ENCODE measurements at places on chromosomes 2 and 18. TPM values are rescaled to one million over a fixed set of nuclear protein-coding genes. Genes with fewer than 3 reads are reported as not detected.

- no peaks in the 10 kb centered on the region for H3K36me3 ChIP-seq
- DNase-seq, result no peak
- H3K4me3 ChIP-seq, result no peak overlapping the region
- no peak overlapping the region for H3K27ac ChIP-seq
These were observed 50.6 kb downstream of the TTC32 start for GRCh38 chr2:19851116-19851695.

Gene KCNJ3
- under 0.01 TPM for total RNA-seq

Gene TEKT4
- 0.38 TPM for total RNA-seq

Gene ATP6V1C2
- total RNA-seq, result not detected

DNA sequence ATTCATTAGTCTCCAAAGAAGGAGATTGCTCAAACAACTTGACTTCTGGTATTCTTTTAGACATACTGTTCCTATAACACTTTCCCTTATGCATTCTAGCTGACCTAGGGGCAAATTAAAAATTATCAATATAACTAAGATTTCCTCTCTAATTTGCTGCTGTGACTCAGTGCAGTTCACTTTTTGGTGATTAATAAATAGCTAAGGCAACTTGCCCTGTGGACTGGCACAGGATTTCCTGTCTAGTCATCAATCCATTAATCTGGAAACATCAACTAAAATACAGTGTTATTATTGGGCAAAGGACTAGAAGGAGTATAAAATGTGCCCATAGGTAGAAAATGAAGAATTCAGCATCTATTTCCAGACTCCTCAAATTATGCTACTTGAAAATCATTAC lies 83.5 kb upstream of the SERPINE2 start:
- no peak overlapping the region for H3K4me3 ChIP-seq
- H3K4me1 ChIP-seq, result no peaks in the 10 kb centered on the region
- H3K27me3 ChIP-seq, result no peaks in the 10 kb centered on the region
- no peak overlapping the region for H3K27ac ChIP-seq
- no peak for DNase-seq
- H3K36me3 ChIP-seq, result no peaks in the 10 kb centered on the region

- H3K27ac ChIP-seq, result peak overlapping the region; percentile 95
- peak; percentile 79 for DNase-seq
- no peaks in the 10 kb centered on the region for H3K36me3 ChIP-seq
- peaks cover 8% of the 10 kb centered on the region for H3K4me1 ChIP-seq
These were observed 4.1 kb downstream of the ZEB2 start for GRCh38 chr2:144515696-144516410.

Gene PLGLB1
- 1.6 TPM for total RNA-seq

Gene CDH20
- total RNA-seq, result not detected

GRCh38 chr2:237158194-237158593 lies 72.5 kb downstream of the COPS8 start:
- no peaks in the 10 kb centered on the region for H3K27me3 ChIP-seq
- peaks cover 5% of the 10 kb centered on the region for H3K4me1 ChIP-seq
- DNase-seq, result no peak

- no peak overlapping the region for H3K27ac ChIP-seq
- no peaks in the 10 kb centered on the region for H3K4me1 ChIP-seq
- DNase-seq, result no peak
- H3K27me3 ChIP-seq, result no peaks in the 10 kb centered on the region
These were observed 68.8 kb downstream of the DOK6 start for GRCh38 chr18:69469444-69469919.

GRCh38 chr18:55435592-55435991 lies 152.4 kb downstream of the TCF4 start:
- no peak overlapping the region for H3K4me3 ChIP-seq
- no peaks in the 10 kb centered on the region for H3K27me3 ChIP-seq
- DNase-seq, result no peak
- H3K4me1 ChIP-seq, result peaks cover 4% of the 10 kb centered on the region

Gene GREB1L
- 11.5 TPM for total RNA-seq

Gene CHST9
- 0.38 TPM for total RNA-seq

GRCh38 chr2:20573620-20574422 lies 77.1 kb downstream of the HS1BP3 start:
- H3K27ac ChIP-seq, result peak overlapping the region; percentile 81
- no peak overlapping the region for H3K4me3 ChIP-seq
- H3K27me3 ChIP-seq, result no peaks in the 10 kb centered on the region
- peaks cover 18% of the 10 kb centered on the region for H3K4me1 ChIP-seq
- peak; percentile 82 for DNase-seq
- H3K36me3 ChIP-seq, result no peaks in the 10 kb centered on the region

Gene SCN7A
- 115 TPM for total RNA-seq

DNA sequence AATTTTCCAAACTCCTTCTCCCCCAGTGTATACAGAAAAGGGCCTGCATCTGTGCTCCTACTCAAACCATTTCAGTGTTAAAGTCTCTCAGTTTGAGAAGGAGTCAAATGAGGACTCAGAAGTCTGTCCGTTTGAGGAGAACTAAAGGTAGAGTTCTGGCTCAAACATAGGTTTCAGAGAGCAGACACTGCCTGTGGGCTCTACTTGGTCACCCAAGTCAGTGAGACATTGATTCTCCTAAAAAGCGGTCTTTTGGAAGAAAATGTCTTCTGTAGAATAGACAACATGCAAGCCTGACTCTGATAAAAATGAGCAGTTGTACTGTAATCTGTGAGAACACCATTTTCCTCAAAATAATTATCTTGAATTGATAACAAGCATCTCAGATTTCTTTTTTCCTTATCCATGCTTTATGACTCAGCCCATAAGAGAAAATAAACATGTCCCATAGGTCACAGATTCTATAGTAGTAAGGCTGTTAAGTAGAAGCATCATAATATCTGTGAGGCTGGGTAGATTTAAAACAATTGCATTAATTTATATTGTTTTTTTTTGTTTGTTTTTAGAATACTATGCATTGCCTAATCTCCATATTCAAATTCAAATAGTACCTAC lies 82.8 kb downstream of the ASXL3 start:
- no peaks in the 10 kb centered on the region for H3K36me3 ChIP-seq
- no peak for DNase-seq
- no peak overlapping the region for H3K27ac ChIP-seq
- no peak overlapping the region for H3K4me3 ChIP-seq

DNA sequence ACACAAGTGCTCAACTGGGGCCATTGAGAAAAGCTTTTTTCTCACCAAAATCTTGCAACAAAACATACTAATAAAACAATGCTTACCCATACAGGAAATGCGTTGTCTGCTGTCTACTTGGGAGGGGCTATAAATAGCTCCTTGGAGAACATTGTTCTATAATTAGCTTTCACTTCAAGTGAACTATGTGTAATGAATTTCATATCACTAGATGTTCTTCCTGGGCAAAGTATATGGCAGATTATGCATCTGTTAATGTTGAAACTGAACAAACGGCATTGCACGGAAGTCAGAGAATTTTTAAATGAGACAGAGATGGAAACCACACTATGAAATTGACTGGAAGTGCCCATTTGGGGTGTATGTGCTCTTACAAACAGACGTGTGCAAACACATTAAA lies 6.4 kb upstream of the NPAS2 start:
- H3K27ac ChIP-seq, result no peak overlapping the region
- H3K36me3 ChIP-seq, result no peaks in the 10 kb centered on the region
- no peaks in the 10 kb centered on the region for H3K4me1 ChIP-seq

DNA sequence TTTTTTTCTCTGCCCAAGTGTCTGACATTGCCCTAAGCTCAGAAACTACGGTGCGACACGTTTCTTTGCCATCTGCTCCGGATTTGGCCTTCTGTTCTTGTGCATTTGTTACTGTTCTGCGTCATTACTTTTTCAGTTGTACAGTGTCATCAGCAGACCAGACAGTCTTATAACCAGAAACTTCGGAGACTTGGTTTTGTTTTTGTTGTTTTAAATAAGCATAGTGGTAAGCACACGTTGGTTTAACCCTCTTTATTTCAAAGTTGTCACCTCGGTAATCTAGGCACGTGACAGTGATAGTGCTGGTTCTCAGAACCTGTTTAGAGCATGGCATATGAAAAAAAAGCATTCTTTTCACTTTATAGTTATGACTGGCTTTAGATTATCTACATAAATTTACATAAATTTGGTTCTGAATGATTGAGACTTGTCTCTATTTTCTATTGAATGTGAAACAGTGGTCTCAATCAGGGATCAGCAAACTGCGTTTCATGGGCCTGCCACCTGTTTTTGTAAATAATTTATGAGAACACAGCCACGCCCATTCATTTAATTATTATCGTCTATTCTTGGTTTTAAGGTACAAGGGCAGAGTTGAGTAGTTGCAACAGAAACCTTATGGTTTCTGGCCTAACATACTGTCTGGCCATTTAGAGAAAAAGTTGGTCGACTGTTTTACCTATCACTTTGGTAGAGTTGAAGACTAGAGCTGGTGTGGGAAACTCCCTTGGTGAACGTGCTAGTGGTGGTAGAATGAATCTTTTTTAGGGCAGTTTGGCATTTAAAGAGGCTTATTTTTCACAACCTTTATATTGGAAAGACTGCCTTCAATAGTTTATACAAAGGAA lies 106.5 kb downstream of the ZNF532 start:
- H3K4me3 ChIP-seq, result no peak overlapping the region
- H3K27me3 ChIP-seq, result no peaks in the 10 kb centered on the region
- no peak overlapping the region for H3K27ac ChIP-seq
- DNase-seq, result no peak
- no peaks in the 10 kb centered on the region for H3K36me3 ChIP-seq

Gene CFAP65
- not detected for total RNA-seq

Data from ovary (tissue), 10 donors.